ENCODE measurements at places on chromosomes 16 and 17.

DNA sequence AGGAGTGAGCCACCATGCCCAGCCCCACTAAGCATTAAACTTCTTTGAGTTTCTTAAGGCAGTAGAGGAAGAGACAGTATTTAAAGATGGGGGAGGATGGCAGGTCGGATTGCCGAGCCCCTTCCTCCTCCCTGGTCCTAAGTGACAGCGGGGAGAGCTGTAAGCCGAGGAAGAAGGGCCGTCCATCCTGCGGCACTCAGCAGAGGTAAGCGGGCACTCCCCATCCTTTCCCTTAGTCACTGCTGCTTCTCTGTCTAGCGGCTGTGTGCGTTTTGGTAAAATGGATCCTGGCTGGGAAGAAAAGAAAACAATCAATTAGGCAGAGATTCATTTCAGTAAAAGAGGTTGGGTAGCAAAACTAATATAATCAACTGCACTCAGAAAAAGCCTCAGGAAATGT, 13.9 kb downstream of the DNAAF1 start:
- DNase-seq: no peak

DNA sequence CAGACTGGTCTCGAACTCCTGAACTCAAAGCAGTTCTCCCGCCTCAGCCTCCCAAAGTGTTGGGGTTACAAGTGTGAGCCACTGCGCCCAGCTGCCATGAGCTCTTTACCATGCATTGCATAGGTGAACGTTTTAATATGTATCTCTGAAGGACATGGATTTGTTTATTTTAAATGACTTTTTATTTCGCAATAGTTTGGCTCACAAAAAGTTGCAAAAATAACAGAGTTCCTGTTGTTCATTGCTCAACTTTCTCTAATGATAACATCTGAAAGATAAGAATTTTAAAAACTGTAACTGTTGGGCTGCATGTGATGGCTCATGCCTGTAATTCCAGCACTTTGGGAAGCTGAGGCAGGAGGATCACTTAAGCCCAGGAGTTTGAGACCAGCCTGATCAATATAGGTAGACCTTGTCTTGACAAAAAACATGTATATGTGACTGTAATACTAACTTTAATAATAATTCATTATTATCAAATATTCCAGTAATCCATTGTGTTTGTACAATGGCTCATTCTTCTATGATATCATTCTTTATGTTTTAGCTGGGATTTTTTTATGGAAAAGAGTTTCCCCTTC, 80.1 kb downstream of the ABCC1 start:
- no peak for DNase-seq

GRCh38 chr17:1461198-1461944, 5.3 kb upstream of the CRK start:
- no peak for DNase-seq

DNA sequence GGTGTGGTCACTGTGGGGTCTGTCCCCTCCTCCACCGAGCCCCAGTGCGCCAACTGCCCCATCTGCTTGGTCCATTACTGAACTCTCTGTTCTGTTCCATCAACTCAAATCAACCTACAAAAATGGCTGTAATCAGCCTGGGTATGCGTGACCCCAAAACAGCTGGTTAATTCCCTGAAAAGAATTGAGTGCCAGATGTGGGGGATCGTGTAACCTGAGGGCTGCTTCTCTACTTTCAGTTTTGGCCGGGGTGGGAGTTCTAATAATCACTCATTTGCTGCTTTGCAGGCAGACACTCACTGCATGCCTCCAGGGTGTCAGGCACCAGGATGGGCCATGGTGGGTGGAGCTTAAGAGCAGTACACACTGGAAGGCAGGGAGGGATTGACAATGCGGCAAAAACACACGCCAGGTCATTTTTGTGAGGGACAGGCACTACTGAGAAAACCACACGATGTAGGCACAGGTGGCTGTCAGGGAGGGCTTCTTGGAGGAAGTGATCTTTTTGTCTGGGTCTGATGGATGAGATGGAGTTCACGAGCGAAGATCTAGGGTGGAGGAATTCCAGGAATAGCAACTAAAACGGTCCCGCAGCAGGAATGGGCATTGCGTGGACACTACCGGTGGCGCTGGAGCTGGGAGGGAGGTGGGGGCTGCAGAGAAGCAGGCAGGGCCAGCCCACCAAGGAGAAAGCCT, 30.4 kb upstream of the SSTR5 start:
- DNase-seq: no peak

Data from stimulated activated CD4-positive, alpha-beta T cell treated with anti-CD3 and anti-CD28 coated beads, TNF-alpha, amount 100 ng/mL, for 24 hours (primary cell).